ENCODE measurements at places on chromosomes 2 and 18. TPM values are rescaled to one million over a fixed set of nuclear protein-coding genes. Genes with fewer than 3 reads are reported as not detected.

- DNase-seq, result no peak
These were observed 234.4 kb downstream of the SOCS6 start for GRCh38 chr18:70523035-70523791.

- DNase-seq, result no peak
These were observed 27.3 kb downstream of the ZAP70 start for GRCh38 chr2:97740590-97741182.

DNA sequence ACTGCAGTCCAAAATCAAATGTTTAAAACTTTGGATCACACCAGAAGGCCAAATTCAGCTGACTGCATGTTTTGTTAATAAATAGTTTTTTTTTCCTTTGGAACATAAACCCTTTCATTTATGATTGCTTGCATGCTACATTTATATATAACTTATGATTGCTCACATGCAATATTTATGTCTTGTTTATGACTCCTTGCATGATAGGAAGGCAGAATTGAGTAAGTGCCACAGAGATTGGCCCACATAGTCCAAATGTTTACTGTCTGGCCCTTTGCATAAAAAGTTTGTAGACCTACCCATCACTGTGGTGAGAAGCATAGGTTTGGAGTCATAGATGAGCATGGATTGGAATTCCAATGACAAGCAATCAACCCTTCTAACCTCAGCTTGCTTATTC lies 30.8 kb downstream of the WDFY1 start:
- no peak for DNase-seq

- no peak for DNase-seq
These were observed 58.4 kb downstream of the CTDP1 start for GRCh38 chr18:79738041-79738461.

GRCh38 chr2:39481611-39482010 lies 44.5 kb upstream of the MAP4K3 start:
- no peak for DNase-seq

Gene FEV
- 0.18 TPM for polyA plus RNA-seq

Gene SLC23A3
- 2.1 TPM for polyA plus RNA-seq

Gene G6PC2
- polyA plus RNA-seq, result not detected

Gene DSG2
- polyA plus RNA-seq, result 22.7 TPM

GRCh38 chr18:31649978-31650719 lies 34.2 kb downstream of the B4GALT6 start:
- DNase-seq, result no peak

Measured in muscle of arm (tissue), 14 donors.